ENCODE measurements at places on chromosomes 7 and 10.

GRCh38 chr7:137760111-137760510, 86.7 kb downstream of the DGKI start:
- DNase-seq, result no peak

DNA sequence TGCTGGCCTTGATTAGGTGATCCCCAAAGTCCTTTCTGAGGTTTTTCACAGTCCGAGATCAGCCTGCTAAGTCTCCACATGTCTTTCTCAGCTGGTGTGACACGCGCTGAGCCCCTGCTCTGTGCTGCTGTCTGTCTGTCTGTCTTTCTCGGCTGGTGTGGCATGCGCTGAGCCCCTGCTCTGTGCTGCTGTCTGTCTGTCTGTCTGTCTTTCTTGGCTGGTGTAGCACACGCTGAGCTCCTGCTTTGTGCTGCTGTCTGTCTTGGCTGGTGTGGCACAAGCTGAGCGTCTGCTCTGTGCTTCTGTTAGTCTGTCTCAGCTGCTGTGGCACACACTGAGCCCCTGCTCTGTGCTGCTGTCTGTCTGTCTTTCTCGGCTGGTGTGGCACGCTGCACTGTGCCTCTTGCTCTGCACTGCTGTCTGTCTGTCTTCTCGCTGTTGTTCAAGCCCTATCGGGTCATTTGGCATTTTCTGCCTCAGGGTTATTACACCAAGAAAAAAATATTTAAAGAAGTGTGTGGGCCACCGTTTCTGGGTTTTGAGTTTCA, 217.3 kb upstream of the SHH start:
- no peak for DNase-seq

- no peak for DNase-seq
Observed at GRCh38 chr10:60446851-60447250, 57.2 kb upstream of the ANK3 start.

DNA sequence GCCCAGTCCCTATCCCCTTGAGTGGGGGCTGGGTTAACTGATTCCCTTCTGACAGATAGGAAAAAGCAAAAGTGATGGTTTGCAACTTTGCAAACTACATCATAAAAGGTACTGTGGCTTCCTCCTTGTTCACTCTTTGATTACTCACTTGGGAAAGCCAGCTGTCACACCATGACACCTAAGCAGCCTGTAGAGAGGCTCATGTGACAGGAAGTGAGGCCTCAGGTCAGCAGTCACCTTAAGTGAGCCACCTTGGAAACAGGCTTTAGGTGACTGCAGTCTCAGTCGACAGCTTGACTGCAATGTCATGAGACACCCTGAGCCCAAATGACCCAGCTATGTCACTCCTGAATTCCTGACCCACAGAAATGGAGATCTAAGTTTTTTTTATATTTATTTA, 4.3 kb upstream of the CHCHD2 start:
- DNase-seq, result no peak

Data from CD8-positive, alpha-beta memory T cell (primary cell).